Stimulated activated CD8-positive, alpha-beta memory T cell treated with anti-CD3 and anti-CD28 coated beads, Interleukin-4, amount 100 ng/mL, for 4 hours (primary cell): ENCODE measurements at places on chromosomes 6 and 20.
A peak's percentile ranks its signal among the peaks of the same experiment; 100 is the strongest.

GRCh38 chr20:51736947-51737346 lies 31.2 kb downstream of the ATP9A start:
- DNase-seq = no peak

- no peak for DNase-seq
These were observed 683 bp upstream of the C20orf204 start for GRCh38 chr20:64035066-64035932.

GRCh38 chr6:6729971-6730370 lies 141.5 kb downstream of the LY86 start:
- DNase-seq = no peak

DNA sequence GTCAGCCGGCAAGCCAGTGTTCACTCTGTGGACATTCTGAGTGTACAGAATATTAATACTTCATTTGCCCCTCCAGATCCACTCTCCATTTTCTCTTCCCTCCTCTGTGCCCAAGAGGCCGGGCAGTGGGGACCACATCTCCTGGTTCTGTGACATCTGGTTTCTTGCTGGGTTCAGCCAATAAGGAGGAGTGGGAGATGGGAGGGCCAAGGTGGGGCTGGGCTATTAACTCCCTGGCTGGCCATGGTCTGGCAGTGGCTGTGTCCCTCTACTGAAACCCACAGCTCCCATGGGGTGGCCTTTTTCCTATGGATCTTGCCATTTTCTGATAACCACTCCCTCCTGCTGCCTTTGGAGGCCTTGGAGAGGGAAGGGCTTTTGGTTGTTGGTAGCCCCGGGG lies 30.0 kb upstream of the SALL4 start:
- no peak for DNase-seq

DNA sequence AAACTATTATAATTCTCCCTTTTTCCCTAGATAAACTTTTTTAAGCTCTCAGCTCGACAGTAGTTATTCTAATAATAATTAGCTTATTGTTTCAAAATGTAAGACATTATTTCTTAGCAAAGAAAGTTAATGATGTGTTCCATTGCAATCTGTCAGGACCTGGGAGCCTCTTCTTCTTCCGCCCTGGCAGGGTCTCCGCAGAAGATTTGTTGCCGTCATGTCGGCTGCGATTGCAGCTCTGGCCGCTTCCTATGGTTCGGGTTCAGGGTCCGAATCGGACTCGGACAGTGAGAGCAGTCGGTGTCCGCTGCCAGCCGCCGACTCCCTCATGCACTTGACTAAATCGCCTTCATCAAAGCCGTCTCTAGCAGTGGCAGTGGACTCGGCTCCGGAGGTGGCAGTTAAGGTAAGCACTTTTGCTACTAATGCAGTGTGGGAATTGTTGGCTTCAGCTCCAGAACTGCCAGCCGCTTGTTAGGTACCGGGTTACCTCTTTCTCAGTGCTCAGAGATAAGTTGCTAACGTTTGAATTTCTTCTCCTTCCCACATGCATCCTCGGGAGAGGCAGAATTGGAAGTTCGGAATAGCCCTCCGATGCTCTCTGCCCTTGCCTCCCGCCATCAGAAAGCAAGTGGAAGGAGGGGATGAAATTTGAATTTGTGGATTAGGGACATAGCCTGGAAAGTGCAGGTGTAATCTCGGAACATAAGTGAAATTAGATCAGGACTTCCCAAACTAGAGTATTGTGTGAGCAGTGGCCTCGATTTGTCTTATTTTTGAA lies at the start of gene CDC40:
Gene CDC40, plus strand, starts transcription at position 200 of the 781 bp plus-strand sequence. Its CDS starts 18 bp downstream, at position 218.
- peak; percentile 21 for DNase-seq

- DNase-seq = no peak
These were observed 28.3 kb downstream of the RSPO4 start for GRCh38 chr20:973785-974194.

DNA sequence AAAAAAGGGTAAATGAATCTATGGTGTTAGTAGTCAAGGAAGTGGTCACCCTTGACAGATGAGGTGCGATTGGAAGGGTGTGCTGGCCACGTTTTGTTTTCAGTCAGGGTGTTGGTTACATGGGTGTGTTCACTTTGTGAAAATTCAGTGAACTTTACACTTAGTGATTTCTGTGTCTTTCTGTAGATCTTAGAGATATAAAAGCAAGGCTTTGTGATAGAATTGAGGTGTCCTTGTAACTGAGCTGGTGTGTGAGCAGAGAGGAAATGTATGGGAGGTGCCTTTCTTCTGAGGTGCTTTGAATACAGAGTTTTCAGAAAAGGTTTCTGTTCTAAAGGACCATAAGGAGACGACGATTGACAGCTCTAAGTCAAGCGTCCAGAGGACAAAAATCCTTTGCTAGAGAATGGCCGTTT lies 90.5 kb downstream of the SAMD3 start:
- DNase-seq = no peak

DNA sequence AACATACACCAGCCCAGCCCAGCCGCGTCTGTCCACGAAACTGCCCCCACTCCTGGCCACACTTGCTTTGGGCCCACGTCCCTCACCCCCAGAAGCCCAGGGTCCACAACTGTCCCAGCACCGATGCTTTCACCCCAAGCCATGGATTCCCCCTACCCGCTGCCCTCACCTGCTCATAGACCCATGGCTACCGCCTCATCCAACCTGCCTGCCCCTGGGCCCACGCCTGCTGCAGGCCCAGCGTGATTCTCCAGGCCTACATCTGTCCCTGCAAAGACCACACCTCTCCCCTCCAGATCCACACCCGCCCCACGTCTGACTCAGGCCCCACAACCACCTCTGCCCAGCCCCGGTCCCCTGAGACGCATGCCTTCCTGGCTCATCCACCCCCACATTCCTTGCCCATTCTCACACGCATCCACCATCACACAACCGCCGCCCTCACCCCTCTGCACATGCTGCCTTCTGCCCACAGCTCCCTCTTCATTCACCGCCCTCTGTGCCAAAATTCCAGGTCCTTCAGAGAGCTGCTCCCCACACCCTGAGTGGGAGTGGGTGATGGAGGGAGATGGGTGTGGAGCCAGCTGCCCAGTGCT lies 86.7 kb downstream of the GRM4 start:
- DNase-seq = no peak

- DNase-seq = no peak
These were observed 59.2 kb upstream of the THBS2 start for GRCh38 chr6:169312658-169313346.

GRCh38 chr20:54132612-54133433 lies 41.0 kb downstream of the CYP24A1 start:
- DNase-seq = no peak

DNA sequence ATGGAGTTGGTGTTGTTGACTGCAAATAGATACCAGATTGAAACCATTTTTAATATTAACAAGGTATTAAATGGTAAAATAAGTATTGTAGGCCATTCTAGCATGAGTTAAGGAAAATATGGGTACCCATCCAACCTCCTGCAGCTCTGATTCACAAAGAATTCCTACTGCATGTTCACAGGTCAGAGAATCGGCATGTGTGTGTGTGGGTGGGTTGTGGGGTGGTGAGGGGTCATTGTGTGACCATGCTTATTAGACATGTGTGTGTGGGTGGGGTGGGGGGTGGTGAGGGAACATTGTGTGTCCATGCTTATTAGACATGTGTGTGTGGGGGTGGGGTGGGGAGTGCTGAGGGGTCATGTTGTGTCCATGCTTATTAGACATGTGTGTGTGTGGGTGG lies 3.2 kb downstream of the IYD start:
- no peak for DNase-seq

DNA sequence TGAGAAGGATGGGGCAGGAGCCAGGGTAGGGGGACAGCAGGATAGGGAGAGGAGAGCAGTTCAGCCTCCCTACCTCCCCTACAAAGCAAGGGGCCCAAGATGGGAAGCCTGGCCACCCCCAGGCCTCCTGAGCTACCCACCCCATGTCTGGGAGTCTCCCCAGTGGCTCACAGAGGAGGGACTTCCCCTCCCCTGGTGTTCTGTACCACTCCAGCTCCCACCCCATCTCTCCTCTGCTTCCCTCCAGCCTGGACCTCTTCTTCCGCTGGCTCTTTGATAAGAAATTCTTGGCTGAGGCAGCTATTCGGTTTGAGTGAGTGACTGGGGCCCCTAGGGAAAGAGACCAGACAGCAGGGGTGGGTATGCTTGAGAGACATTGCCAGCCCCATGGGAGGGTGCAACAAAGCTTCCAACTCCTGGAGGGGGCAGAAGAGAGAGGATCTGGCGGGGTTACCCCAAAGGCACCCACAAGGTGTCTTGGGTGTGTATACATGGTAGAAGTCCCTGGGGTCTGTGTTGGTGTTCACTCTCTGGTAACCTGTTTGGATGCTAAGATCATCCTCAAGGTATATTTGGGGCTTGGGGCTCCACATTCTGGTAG lies 8.2 kb upstream of the CAPN11 start:
- no peak for DNase-seq

DNA sequence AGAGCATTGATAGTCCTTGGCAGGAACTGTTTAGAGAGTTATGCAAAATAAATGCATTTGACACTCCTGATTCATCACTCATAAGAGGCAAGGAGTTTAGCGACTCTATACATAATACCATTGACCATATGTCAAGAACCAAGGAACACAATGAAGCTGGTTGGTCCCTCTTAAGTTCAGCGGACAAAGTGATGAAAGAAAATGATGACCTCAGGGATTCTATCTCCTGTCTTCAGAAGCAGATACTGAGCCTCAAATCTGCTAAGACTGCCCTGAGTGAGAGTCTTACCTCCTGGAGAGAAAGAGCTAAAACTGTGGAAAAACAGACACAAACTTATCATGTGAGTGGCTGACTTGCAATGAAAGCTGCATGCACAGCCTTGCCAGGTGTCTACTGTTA lies 9.5 kb upstream of the NKAIN2 start:
- no peak for DNase-seq

DNA sequence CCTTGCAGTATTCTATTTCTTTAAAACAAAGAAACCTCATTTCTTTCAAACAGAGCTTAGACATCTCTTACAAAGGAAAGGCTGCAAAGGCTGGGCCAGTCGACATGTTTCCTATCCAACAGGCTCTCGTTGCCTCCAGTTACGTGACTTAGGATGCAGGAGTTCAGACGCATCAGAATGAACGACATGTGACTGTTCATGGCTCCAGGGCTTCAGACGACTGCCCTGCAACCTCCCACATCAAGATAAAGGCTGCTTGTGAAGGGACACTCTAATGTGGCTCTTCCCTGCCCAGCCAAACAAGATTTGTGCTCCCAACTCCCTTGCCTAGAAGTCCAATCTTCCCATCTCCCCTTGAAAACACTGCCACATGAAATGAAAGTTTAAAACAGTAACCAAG lies 14.3 kb upstream of the NEDD9 start:
- no peak for DNase-seq

GRCh38 chr20:63829945-63830835 lies 874 bp downstream of the ZBTB46 start:
- DNase-seq = no peak

GRCh38 chr6:53461041-53461656 lies 83.8 kb downstream of the GCLC start:
- no peak for DNase-seq

GRCh38 chr20:43159994-43160393 lies 29.7 kb downstream of the PTPRT start:
- DNase-seq = no peak

- DNase-seq = no peak
These were observed 11.8 kb upstream of the MAP1LC3A start for GRCh38 chr20:34546751-34547181.

- DNase-seq = no peak
These were observed 43.5 kb downstream of the FAM229B start for GRCh38 chr6:112130878-112131277.

- no peak for DNase-seq
These were observed 301.9 kb upstream of the SGK1 start for GRCh38 chr6:134619789-134620188.

GRCh38 chr6:107179004-107179403 lies 63.7 kb upstream of the BEND3 start:
- DNase-seq = no peak
